Right kidney (tissue), 9 donors: ENCODE measurements at places on chromosomes 13 and 19.

GRCh38 chr19:40466985-40467734, at the start of gene SPTBN4:
SPTBN4 (plus strand) TSS chr19:40467001; CDS start chr19:40472622, 5,621 bp downstream.
- peak; percentile 21 for DNase-seq

DNA sequence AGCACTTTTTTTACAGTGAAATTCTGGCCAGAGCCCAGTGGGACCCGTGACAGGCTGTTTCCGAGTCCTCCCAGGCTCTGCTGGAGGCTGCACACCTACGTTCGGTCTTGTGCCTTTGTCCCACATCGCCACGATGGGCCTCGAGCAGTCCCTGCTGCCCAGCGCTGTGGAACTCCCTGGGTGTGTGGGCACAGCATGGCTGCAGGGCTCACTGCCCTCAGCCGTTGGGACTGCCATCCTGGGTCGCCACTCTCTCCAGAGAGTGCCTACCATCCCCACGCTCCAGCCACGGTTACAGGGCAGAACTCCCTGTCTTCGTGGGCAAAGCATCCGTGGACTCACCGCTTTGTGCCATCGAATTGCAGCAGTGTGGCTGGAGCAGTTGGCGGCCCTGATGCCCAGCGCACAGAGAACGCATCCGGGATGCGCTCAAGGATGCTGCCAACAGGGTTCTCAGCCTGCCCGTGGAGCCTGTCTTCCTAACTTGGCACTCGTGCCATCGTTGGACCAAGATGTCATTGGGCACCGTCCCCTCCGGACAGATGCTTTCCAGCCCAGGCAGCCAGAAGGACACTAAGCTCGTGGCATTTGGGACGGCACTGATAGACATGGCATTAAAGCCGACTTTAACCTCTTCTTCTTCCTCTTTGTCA, 85.0 kb upstream of the ARHGEF7 start:
- no peak for DNase-seq

DNA sequence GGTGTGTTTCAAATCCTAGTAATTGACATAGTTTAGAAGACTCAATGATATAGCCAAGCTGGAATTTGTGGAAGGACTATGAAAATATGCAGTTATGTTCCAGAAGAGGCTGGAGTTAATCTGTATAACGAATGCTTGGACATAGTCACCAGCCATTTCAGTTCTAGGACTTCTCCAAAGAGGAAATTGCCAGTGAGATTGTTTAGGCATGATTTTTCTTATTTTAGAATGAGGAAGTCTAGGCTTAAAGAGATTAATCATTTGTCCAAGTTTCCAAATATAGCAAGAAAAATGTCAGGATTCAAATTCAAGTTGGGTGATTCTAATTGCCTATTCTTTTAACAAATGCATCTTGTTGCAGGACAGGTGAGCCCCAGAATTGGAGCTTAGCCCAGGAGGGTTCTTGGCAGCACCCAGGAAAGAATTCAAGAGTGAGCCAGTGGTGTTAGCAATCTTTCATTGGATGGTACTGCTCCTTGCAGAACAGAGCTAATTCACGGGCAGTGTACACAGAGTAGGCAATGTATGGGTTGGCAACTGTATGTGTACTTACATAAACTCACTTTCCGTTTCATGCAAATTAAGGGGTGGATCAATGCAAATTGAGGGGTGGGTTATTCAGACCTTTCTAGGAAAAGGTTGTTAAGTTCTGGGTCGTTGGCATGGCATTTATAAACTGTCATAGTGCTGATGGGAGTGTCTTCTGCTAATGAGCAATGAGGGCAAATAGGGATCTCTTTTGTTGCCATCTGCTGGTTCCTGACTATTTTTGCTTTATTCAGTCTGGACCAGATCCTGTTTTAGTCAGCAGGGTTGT, 763.1 kb upstream of the SLITRK1 start:
- no peak for DNase-seq

DNA sequence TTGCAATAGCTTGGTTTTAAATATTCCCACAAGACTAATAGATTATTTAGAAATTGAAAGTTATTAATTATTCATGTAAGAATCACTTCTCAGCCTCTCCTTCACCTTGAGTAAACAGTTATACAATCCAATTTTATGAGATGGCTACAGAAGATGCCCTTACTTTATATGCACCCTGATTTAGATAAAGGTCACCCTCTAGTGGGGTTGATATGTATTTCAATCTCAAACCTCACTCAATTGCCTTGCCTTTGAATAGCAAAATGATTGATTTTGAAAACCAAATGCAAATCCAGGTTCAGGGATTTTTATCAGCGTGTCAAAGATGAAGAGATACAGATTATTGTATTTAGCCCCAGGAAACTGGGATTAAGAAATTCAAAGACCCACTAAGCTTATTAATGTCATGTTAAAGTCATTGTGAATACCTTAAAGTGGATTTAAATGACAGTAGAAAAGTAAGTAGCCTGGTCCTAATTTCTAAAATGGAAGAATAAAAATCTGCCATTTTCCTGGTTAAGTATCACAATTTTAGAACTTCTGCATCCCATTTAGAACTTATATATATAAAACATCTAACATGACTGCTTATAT, 305.1 kb downstream of the ITGBL1 start:
- DNase-seq = no peak

DNA sequence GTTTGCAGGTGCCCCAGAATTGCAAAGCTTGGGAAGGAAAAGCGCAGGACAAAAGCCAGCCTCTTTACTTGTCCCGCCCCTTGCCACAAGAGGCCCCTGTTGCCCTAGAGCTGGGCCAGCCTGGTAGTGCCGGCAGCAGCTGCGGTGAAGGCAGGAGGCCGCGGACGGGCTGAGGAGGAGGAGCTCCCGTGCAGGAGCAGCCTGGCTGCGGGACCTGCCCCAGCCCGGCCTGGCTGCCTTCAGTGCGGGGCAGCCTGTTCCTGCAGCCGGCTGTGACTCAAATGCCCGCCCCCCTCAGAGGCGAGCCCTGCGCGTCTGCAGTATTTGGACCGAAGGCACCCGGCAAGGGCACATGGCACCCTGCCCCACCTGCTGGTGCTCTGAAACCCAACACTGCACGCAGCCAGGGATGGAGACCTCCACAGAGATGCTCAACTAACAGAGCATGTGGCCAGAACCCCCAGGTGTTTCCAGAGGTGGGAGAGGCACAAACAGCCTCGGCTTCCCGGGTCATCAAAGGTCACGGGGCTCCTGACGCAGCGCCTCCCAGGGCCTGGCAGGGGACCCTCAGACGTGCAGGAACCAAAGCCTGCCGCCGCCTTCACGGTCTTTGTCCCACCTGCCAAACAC, 29.7 kb downstream of the NAXD start:
- peak; percentile 72 for DNase-seq

- DNase-seq = no peak
These were observed 31.6 kb upstream of the POP4 start for GRCh38 chr19:29574510-29574909.

- DNase-seq = no peak
These were observed 18.3 kb downstream of the SIAH3 start for GRCh38 chr13:45833242-45833641.

GRCh38 chr13:91323349-91323748, 24.1 kb upstream of the MIR17HG start:
- no peak for DNase-seq

GRCh38 chr19:2167896-2168618, 4.3 kb downstream of the DOT1L start:
- DNase-seq = no peak

DNA sequence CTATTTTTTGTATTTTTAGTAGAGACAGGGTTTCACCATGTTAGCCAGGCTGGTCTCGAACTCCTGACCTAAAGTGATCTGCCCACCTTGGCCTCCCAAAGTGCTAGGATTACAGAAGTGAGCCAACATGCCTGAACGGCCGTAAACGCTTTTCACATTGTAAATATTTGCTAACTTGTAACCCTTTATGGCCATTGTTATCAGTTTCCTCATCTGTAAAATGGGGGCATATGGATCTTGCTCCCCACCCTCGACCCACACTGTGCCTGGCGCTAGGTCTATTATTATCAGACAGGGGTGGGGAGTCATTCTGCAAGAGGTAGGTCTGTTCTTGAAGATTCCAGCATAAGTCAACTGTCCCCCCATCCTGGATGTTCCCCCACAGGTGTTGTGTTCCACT, 11.9 kb downstream of the NCAN start:
- no peak for DNase-seq

DNA sequence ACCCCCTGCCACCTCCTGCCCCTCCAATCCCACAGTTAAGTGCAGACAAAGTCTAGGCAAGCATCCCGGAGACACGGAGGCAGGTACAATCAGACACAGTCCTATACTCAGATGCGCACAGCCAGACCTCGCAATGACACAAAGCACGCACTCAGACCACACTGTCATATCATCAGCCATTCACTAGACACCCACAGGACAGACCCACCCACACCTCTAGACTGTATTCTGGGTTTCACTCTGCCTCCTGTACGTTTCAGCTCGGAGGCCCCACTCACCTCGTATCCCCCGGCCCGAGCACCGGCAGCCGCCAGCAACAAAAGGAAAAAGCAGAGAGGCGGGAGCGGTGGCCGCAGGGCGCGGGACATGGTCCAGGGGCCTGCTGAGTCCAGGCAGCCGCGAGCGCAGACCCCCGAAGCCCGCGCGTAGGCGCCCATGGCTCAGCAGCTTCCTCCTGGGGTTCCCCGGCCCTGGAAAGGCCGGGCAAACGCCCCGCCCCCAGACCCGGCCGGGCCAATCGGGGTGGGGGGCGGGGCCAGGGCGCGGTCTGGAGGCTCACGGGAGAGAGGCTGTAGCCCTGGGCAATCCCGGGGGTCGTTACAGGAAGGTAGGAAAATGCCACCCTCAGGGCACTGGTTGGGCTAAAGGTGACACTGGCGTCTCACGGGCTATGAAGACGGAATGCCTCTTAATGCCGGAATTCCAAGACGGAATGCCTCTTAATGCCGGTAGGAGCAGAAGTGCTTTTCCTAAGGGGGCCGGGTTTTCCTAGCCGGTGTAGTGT, at the start of the genes MAN2B1 and WDR83:
Gene MAN2B1, minus strand, starts transcription at position 478 of the 784 bp plus-strand sequence. Its CDS starts 41 bp downstream, at position 437.
Gene WDR83, plus strand, starts transcription at position 543 of the 784 bp plus-strand sequence. CDS start 2,984 bp downstream, outside the sequence.
- DNase-seq = peak; percentile 90

DNA sequence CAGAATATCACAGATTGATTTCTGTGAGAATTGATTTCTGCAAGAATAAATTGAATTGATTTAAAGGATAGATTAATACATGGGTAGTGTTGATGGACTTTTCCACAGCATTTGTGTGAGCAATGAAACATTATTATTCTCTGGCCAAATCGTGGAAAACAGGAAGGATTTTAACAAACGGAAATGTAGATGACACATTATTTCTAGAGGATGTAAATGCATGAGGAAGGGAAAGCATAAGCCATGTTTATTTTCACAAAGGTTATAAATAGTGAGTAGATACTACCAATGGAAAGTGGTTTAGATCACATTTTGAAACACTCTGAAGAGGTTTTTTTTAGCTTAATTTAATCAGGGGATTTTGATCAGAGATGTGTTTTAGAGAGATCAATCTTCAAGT, 1534.6 kb upstream of the MIR17HG start:
- DNase-seq = no peak
